RPMI7951 (cell line): ENCODE measurements at places on chromosomes 4 and X. TPM values are rescaled to one million over a fixed set of nuclear protein-coding genes. Genes with fewer than 3 reads are reported as not detected.

GRCh38 chr4:183550345-183551093, 45.7 kb downstream of the ING2 start:
- no peak for DNase-seq

DNA sequence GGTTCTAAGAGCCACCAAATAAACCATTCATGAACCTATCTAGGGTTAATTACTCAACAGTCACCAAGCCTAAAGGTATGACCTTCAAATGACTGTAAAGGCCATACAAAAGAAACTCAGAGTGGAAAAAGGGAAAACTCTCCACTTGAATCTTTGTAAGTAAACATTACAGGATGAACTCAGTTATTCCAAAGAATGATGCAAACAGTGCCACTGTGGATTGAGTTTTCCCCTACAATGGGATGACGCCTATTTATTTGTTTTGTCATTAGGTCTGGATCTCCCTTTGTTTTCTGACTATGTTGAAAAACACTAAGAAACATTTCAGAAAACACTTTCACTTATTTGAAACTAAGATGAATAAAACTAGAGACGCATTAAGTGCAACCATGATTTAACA, 12.7 kb downstream of the NUDT6 start:
- no peak for DNase-seq

- peak; percentile 56 for DNase-seq
These were observed 2.2 kb upstream of the SFRP2 start for GRCh38 chr4:153790962-153791551.

DNA sequence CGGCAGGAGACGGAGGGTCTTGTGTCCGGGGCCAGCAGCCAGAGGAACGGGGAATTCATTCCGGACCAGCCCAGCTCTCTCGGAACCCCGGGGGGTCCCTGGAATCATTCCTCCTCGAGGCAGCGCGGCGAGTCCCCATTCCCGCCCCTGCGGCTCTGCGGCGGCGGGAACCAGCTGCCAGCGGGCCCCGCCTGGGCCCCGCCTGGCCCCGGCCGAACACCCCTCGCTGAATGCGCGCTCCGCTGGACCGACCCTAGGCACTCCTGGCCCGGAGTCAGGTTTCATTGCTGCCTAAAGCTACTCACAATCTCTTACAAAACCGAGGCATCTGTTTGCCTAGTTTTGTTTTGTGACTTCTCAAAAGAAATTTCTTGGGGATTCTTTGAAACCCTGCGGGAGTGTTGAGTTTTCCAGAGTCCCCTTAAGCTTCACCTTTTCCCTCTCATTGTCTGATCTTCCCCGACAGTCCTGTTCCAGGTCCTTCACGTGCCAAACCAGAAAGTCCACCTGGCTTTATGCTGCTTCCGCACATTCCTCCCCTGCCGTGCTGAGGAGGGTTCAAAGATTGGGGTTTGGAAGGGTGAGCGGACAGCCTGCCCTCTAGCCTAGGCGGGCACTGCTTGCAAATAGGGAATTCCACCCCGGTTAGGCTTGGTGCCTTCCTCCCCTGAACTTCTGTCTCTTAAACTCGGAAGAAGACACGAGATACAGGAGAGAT, 789 bp downstream of the ARHGAP10 start:
- DNase-seq = peak; percentile 45

GRCh38 chrX:11406109-11406765, 113.0 kb downstream of the AMELX start:
- peak; percentile 25 for DNase-seq

GRCh38 chrX:100404851-100405250, 5.2 kb downstream of the PCDH19 start:
- no peak for DNase-seq

GRCh38 chrX:67437821-67438220, 106.0 kb upstream of the AR start:
- DNase-seq = no peak

- DNase-seq = no peak
These were observed 25.5 kb upstream of the NHSL2 start for GRCh38 chrX:71885099-71885498.

The MFAP3L gene
- 0.48 and 1.9 TPM in 2 replicates for total RNA-seq
